ENCODE measurements at places on chromosomes 3 and 15.

GRCh38 chr3:156317462-156318074 is 197.2 kb downstream of the KCNAB1 start:
- no peak for DNase-seq

GRCh38 chr15:93321881-93322282 is 232.9 kb upstream of the RGMA start:
- no peak for DNase-seq

- no peak for DNase-seq
These were observed 42.6 kb downstream of the MGLL start for GRCh38 chr3:127779747-127780146.

DNA sequence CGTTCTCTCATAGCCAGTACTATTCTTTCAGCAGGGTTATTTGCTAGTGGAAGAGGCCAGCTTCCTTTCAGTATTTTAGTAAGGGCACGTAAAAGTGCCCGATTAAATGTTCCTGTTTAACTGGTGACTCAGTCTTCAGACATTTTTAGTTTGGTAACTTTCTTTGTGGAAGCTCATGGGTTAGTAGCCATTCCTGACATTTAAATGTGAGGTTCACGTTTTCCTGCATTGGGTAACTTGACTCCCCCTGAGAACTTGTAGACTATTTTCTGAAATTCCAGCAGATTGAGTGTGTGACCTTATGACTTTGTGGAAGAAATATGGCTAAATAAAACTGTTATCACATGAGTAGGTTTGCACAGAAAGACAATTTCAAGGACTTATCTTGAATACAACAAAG is 16.9 kb downstream of the ABHD2 start:
- no peak for DNase-seq

GRCh38 chr3:155675094-155675493 is 69.8 kb downstream of the PLCH1 start:
- DNase-seq, result no peak

GRCh38 chr3:39809181-39809994 is at the start of gene MYRIP:
Gene MYRIP (plus strand): TSS chr3:39809609. CDS start chr3:39900817, 91,208 bp downstream.
- DNase-seq, result peak; percentile 79

- peak; percentile 29 for DNase-seq
These were observed 57.1 kb upstream of the RPL32 start for GRCh38 chr3:12898290-12898964.

GRCh38 chr15:27638958-27639357 is 460.2 kb downstream of the OCA2 start:
- no peak for DNase-seq

DNA sequence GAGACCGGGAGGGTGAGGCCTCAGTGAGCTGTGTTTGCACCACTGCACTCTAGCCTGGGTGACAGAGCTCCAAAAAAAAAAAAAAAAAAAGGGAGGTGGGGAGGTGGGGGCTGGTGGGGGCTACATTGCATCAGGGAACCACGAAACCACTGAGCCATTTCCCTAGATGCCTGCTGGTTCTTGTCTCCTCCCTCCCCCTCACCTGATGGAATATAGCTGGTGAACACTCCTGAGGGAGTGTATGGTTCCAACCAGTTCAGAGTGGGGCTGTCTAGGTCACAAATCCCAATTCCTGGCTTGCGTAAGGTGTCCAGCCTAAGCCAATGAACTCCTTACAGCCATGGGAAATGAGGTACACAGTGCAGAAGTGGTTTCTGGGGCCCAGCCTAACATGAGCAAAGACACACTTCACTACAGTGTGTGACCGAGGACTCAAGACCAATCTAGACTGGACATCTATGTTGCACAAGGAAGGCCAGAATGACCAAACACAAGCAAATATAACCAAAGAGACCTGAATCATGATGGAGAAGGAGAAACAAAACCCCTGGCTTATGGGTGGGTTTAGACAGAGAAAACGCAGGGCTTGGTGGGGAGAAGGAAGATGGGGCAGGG is 39.1 kb upstream of the OSBPL11 start:
- DNase-seq, result no peak

- DNase-seq, result no peak
These were observed 12.7 kb downstream of the TICRR start for GRCh38 chr15:89587955-89588354.

- no peak for DNase-seq
These were observed 212.0 kb downstream of the NR1D2 start for GRCh38 chr3:24157106-24157505.

- no peak for DNase-seq
These were observed 1.8 kb downstream of the ARL8B start for GRCh38 chr3:5123937-5124336.

GRCh38 chr15:67091071-67091979 is 25.9 kb downstream of the SMAD3 start:
- peak; percentile 75 for DNase-seq

DNA sequence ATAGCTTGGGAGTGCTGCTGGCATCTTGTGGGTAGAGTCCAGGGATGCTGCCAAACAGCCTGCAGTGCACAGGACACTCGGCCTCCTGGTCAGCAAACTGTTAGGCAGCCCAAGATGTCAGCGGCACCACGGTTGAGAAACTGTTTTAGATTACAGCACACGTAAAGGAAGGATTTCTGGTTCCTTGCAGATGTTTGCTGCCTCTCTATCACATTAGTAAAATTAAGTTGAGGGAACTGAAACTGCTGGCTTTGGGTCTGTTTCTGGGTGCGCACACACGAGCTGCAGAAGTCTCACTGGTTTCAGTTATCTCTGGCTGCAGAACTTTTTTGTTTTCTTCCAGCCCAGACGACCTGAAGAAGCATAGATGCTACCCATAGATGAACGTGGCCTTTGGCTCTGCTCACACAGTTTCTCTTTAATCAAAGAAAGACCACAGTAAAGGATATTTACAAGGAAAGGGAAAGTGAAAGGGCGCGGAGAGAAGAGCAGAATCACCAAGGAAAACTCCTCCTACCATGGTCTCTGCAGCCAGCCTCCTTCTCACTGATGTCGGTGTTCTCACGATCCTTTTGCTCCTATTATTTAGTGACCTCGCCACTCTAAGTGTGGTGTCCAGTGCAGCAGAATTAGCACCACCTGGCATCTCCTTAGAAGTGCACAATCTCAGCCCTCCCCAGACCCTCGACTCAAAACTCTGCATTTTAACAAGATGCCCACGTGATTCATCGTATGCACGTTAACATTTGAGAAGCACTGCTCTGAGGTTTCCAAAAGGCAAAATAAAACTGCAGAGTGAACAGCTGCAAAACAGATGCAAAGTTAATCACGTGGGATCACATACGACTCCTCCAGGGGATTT is 50.6 kb upstream of the AKAP13 start:
- DNase-seq, result peak; percentile 47

DNA sequence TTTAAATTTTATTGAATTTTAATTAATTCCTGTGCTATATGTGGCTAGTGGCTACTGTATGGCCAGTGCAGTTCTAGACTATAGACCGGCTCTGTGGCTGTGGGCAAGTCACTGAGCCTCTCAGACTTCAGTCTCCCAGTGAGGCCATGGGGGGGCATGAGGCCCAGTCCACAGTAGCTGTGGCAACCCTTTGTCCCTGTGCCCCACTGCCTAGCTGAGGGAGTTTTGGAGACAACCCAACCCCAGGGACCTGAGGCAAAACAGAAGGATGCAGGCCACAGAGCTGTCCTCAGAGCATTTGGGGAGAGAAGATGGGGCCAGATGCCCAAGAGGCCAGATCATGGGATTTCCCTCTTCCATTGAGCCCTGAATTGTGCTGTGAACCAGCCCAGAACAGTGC is 18.9 kb upstream of the POC1A start:
- no peak for DNase-seq
